Uterus (tissue), 4 donors: ENCODE measurements at places on chromosomes 11 and 22. TPM values are rescaled to one million over a fixed set of nuclear protein-coding genes. Genes with fewer than 3 reads are reported as not detected.
A peak's percentile ranks its signal among the peaks of the same experiment; 100 is the strongest.

GRCh38 chr11:113778111-113778910 lies 1.3 kb upstream of the CLDN25 start:
- H3K36me3 ChIP-seq, result no peaks in the 10 kb centered on the region
- no peak for DNase-seq
- no peak overlapping the region for H3K27ac ChIP-seq
- no peak overlapping the region for H3K4me3 ChIP-seq
- no peaks in the 10 kb centered on the region for H3K4me1 ChIP-seq

DNA sequence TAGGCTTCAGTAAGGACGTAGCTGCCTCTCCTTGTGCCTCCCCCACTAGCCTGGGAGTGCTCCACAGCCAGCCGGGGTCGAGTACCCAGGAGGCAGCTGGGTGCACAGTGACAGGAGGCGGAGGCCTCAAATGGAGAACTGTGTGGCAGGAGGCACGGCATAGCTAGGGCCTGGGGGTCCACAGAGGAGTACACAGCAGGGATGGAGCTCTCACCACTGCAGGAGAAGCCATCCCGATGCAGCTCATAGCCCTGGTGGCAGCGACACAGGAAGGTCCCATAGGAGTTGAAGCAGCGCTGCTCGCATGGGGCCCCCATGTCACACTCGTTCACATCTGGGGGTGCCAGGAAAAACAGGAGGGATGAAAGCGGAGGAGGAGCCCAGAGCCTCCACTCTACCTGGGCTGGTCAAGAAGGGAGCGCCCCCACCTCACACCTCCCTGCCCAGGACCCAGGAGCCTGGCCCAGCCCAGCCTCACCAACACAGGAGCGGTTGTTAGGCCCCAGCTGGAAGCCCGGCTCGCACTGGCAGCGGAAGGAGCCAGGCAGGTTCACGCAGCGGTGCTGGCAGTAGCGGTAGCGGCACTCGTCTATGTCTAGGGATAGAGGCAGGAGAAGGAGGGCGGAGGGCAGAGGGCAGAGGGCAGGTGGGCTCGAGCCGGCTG lies 2.8 kb downstream of the EFEMP2 start:
- no peaks in the 10 kb centered on the region for H3K36me3 ChIP-seq
- H3K27ac ChIP-seq, result peak overlapping the region; percentile 5
- DNase-seq, result no peak
- no peak overlapping the region for H3K4me3 ChIP-seq

GRCh38 chr11:7654195-7654705 lies 19.1 kb downstream of the CYB5R2 start:
- H3K27me3 ChIP-seq, result no peaks in the 10 kb centered on the region
- H3K27ac ChIP-seq, result no peak overlapping the region
- H3K4me3 ChIP-seq, result no peak overlapping the region
- DNase-seq, result no peak
- H3K36me3 ChIP-seq, result no peaks in the 10 kb centered on the region

DNA sequence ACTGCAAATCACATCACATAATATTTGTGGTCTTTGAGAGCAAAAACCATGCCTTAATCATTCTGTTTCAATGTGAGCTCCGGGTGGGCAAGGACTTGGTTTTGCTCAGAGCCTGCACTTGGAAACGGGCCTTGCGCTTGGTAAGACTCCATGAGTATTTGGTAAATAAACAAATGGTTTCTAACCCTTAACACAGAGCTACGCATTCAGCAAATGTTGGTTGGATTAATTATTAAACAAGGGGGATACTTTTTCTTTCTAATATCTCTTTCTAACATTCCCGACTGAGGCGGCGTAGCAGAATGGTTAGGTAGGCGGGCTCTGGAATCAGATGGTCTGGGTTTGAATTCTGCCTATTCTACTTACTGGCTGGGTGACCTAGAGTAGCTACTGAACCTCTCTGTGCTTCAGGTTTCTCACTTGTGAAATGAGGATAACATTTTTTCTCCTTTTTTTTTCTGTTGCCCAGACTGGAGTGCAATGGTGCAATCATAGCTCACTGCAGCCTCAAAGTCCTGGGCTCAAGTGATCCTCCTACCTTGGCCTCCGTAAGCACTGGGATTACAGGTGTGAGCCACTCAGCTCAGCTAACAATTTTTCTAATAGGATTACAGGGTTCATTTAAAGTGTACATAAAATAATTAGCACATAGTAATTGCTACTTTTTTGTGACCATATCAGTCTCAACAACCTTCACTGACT lies 3.4 kb upstream of the FAM83F start:
- H3K4me3 ChIP-seq, result no peak overlapping the region
- H3K27me3 ChIP-seq, result peaks cover 8% of the 10 kb centered on the region
- DNase-seq, result no peak

The GLYATL2 gene
- not detected for total RNA-seq

GRCh38 chr11:92489826-92490399 lies 265.3 kb downstream of the FAT3 start:
- no peak overlapping the region for H3K27ac ChIP-seq
- no peak overlapping the region for H3K4me3 ChIP-seq
- no peaks in the 10 kb centered on the region for H3K4me1 ChIP-seq
- no peaks in the 10 kb centered on the region for H3K36me3 ChIP-seq

The LIF gene
- 3.0 TPM for total RNA-seq

The MUC6 gene
- total RNA-seq, result 3.5 TPM

The C22orf23 gene
- total RNA-seq, result 0.76 TPM

DNA sequence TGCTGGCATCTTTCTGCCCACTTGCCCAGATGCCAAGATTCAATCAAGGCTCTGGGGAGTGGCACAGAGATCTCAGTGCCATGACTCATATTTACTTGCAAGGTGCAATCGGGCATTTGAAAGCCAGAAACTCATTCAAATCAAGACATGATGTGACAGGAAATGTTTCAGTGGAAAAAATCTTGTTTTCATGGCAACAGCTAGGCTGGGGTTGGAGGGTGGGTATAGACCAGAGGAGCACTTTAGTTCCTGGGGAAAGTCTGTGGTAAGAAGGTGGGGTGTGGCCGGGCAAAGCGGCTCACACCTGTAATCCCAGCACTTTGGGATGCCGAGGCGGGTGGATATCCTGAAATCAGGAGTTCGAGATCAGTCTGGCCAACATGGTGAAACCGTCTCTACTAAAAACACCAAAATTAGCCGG lies 1.2 kb downstream of the MAJIN start:
- H3K36me3 ChIP-seq, result no peaks in the 10 kb centered on the region
- no peak for DNase-seq
- H3K27me3 ChIP-seq, result no peaks in the 10 kb centered on the region
- no peak overlapping the region for H3K27ac ChIP-seq
- no peaks in the 10 kb centered on the region for H3K4me1 ChIP-seq

DNA sequence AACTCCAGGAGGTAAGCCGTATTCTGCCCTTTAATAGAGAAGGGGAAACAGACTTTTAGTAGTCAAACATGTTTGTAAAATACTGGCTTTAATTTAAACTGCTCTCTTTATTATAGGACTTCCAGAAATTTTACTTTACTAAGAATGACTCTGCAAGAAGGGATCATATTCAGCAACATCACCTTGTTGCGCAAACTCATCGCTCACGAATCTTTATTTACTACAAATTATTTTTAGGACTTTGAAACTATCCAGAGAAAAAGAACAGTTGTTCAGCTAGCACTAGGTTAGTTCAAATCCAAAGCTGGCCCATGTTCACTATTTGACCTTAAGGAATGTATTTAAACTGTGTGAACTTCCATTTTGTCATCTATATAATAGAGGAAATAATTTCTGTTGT lies 498.3 kb upstream of the TENM4 start:
- no peaks in the 10 kb centered on the region for H3K27me3 ChIP-seq
- H3K27ac ChIP-seq, result no peak overlapping the region
- no peak overlapping the region for H3K4me3 ChIP-seq
- no peaks in the 10 kb centered on the region for H3K4me1 ChIP-seq
- H3K36me3 ChIP-seq, result no peaks in the 10 kb centered on the region

DNA sequence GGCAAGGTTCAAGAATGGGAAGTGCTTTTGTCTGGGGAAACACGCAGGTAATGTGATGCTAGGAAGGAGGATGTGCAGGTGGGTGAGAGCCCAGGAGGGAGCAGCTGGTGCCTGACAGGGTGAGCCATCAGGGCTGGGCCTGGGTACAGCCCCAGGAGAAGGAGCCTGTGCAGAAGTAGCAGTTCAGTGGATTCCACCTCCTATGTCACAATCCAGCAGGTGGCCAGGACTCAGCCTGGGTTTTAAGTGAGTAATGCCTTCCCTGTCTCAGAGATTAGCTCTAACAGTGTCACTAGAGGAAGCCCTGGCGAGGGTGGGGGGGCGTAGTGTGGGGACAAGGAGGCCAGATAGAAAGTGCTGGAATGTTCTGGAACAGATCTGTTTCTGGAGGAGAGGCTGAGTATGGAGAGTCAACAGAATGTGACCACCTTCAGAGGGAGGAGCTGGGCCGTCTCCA lies 8.1 kb downstream of the RIC8A start:
- H3K27ac ChIP-seq, result no peak overlapping the region
- no peaks in the 10 kb centered on the region for H3K36me3 ChIP-seq
- DNase-seq, result no peak
- H3K4me3 ChIP-seq, result no peak overlapping the region
- H3K27me3 ChIP-seq, result no peaks in the 10 kb centered on the region

GRCh38 chr22:46162771-46163556 lies 12.6 kb downstream of the PPARA start:
- no peak overlapping the region for H3K27ac ChIP-seq
- H3K4me3 ChIP-seq, result no peak overlapping the region
- no peak for DNase-seq
- no peaks in the 10 kb centered on the region for H3K4me1 ChIP-seq

- no peaks in the 10 kb centered on the region for H3K27me3 ChIP-seq
- no peak overlapping the region for H3K27ac ChIP-seq
- no peak for DNase-seq
- H3K4me3 ChIP-seq, result no peak overlapping the region
- no peaks in the 10 kb centered on the region for H3K4me1 ChIP-seq
- H3K36me3 ChIP-seq, result no peaks in the 10 kb centered on the region
These were observed 6.0 kb downstream of the ANKK1 start for GRCh38 chr11:113393501-113393985.

DNA sequence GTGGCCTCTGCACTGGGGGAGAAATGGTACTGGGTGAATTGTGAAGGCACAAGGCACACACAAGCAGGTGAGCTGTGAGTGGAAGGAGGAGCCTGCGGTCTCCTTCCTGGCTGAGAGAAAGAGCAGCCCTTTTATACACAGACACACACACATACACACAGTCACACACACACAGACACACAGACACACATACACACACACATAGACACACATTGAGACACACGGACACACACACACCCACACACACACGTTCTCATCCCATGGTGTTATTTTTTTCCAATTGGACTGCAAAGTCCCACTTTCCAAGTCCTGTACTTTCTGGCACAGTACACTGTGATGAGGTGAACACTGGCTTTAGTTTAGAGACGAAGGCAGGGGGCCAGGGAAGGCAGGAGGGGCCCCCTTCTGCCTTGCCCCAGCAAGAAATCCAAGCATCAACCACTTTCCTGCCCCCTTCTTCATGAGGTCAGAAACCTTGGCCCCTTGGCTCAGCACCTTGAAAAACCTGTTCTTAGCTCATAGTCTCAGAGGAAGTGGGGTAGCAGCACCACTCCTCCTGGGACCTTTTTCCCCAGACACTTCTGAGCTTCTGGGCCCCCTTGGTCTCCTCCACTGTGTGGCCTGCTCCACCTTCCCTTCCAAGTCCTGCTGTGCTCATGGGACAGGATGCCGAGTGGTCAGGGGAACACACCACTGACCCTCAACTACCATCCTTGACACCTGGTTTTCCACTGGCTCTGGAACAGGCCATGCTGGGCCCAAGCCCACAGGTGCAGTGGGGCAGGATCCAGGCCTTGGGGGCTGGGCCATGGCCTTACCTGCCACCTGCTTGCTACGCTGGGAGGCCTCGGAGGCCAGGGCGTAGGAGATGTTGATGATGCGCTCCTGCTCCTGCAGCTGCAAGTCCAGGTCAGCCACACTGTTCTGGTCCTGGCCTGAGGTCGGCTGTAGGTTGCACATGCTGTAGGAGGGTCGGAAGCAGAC lies 43.8 kb downstream of the C11orf58 start:
- no peak for DNase-seq
- no peaks in the 10 kb centered on the region for H3K4me1 ChIP-seq
- no peaks in the 10 kb centered on the region for H3K27me3 ChIP-seq
- no peak overlapping the region for H3K27ac ChIP-seq
- no peak overlapping the region for H3K4me3 ChIP-seq

The MAPK11 gene
- 39.5 TPM for total RNA-seq

The RFPL3 gene
- not detected for total RNA-seq

GRCh38 chr22:23781065-23781464 lies 5.7 kb upstream of the SMARCB1 start:
- H3K27ac ChIP-seq, result no peak overlapping the region
- DNase-seq, result no peak
- H3K4me1 ChIP-seq, result peaks cover 2% of the 10 kb centered on the region
- no peak overlapping the region for H3K4me3 ChIP-seq
- H3K27me3 ChIP-seq, result no peaks in the 10 kb centered on the region
- H3K36me3 ChIP-seq, result no peaks in the 10 kb centered on the region

- H3K27me3 ChIP-seq, result no peaks in the 10 kb centered on the region
- no peaks in the 10 kb centered on the region for H3K36me3 ChIP-seq
- H3K4me3 ChIP-seq, result no peak overlapping the region
- H3K4me1 ChIP-seq, result peaks cover 1% of the 10 kb centered on the region
These were observed 4.4 kb downstream of the TMEM258 start for GRCh38 chr11:61787928-61788491.

GRCh38 chr11:27040302-27041115 lies at the start of gene BBOX1:
Gene BBOX1, plus strand, starts transcription at chr11:27040815. Its CDS starts 14,616 bp downstream, at chr11:27055431.
- H3K36me3 ChIP-seq, result no peaks in the 10 kb centered on the region
- no peaks in the 10 kb centered on the region for H3K27me3 ChIP-seq
- H3K27ac ChIP-seq, result no peak within 1 kb of the TSS
- peak; percentile 35 for DNase-seq
- no peaks in the 10 kb centered on the region for H3K4me1 ChIP-seq
- H3K4me3 ChIP-seq, result no peak within 1 kb of the TSS
